ENCODE measurements at places on chromosomes 7 and 10. TPM values are rescaled to one million over a fixed set of nuclear protein-coding genes. Genes with fewer than 3 reads are reported as not detected.

GRCh38 chr7:86961686-86962085, 97.8 kb downstream of the ELAPOR2 start:
- DNase-seq = no peak

Gene GHRHR
- polyA plus RNA-seq = 0.41 TPM

DNA sequence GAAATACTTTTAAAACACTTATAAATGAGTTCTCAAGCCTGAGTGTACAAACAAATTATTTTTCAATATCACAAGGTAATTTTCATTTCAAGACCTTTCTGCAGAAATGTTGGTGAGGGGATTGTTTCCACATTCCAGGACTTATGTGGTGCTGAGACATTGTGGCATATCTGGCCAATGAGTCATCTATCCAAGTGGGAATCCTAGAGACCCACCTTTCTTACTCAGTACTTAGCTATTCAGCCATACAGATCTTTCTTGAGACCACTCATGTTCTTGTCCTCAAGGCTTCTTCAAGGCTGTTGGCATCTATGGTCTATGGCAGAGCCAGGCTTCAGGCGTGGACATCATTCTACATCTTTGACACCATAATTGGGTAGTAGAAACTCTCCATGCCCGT, 225.4 kb downstream of the DKK1 start:
- no peak for DNase-seq

GRCh38 chr10:3924344-3924743, 139.3 kb upstream of the KLF6 start:
- DNase-seq = no peak

Gene RASA4
- polyA plus RNA-seq = 49.9 TPM

DNA sequence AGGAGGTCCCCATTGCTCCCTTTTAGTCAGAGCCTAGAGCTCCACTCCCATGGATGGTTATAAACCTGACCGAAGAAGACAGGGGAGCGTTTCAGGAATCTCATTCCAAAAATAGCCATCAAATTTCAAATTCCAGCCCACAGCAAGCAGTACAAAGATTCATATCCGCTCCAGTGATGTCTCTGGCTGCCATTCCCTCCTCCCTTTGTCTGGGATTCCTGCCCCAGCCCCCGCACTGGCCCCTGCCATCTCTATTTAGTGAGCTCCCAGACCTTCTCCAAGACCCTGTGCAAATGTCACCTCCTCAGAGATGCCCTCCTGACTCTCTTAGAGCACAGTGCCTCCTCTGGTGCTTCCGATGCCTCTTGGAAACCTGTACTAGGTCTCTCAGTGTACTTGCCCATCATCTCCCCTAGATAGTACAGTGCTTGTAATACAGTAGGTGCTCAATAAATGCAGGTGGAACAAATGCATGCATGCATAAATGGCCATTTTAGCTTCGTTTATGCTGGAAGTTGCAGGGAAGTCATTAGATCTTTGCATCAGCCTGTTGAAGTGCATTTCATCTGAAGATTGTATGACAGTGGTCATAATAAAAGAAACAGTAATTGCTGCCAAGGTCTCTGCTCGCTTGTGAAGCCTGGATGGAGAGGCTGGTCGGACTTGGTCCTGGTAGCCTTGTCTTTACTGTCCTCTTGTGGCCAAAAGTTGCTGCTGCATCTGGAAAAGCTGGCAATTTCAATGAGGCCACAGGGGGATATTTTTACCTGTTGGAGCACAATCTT, 32.0 kb upstream of the HABP2 start:
- DNase-seq = peak; percentile 30

All from left renal cortex interstitium (tissue), 4 donors.